Kidney (tissue), 22 donors: ENCODE measurements at places on chromosomes 2 and 18. TPM values are rescaled to one million over a fixed set of nuclear protein-coding genes. Genes with fewer than 3 reads are reported as not detected.

CCDC85A gene
- 0.65 TPM for polyA plus RNA-seq

DNA sequence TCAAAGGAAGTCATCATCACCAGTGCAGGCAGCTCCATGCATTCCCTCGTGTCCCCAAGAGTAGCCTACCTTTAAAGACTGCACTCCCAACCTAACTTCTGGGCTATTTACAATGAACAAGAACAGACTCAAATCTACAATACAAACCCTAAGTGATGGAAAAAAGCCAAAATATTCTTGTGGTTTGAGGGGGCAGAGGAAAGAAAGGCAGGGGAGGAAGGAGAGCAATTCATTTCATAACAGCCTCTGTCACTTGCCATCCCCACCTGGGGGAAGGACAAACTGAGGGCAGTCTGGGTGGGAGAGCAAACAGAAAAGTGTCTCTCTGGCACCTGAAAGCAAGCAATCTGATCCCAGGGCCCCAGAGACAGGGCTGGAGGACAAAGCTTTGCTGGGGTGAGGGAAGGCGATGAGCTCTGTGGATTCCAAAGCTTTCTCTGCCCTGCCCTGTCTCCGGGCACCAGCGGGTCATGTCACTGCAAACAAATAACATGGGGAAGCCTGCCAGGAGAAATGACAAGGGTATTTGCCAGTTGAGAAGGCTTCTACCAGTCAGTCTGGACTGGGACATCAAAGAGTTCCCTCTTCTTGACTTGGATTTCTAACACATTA is 528.0 kb upstream of the TNP1 start:
- no peaks in the 10 kb centered on the region for H3K27me3 ChIP-seq
- no peak overlapping the region for H3K27ac ChIP-seq
- H3K4me3 ChIP-seq, result no peak overlapping the region
- H3K4me1 ChIP-seq, result no peaks in the 10 kb centered on the region
- no peak for DNase-seq

DNA sequence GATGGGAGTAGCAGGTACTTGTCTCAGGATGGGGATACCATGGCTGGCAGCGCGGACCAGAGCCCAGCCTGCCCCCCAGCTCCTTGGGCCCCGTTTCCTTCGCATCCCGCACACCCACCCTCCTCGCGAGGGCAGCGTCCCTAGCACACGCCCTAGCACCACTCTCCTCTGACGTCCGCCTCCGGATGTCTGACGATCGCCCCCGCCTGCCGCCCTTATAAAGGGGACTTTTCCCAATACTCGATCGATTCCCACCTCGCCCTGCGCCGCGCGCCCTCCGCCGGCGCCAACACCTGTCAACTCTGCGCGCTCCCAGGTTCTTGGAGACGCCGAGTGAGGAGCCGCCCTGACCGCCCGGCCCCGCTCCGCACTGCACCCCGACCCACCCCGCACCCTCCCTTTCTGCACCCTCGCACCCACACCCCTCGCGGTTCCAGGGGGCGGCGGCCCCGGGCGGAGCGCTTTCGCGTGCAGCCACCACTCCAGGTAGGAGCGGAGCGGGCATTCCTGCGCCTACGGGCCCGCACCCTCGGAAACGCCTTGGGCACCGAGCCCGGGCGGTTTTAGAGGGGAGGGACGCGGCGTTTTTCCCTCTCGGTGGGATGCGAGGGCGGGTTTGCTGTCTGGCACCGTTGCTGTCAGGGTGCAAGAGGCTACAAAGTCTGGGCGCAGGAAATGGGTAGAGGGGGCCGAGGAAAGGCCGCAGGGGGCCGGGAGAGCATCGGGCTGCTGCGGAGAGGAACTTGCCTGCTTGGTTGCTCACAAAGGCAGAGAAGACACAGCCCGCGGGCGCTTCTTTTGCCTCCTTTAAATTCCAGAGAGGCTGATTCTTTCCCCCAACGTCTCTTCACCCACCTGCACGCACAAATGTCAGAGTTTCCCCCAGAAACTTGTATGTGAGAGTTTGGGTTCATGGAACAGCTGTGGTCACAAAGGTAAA is at the start of gene SLC5A7:
SLC5A7 (plus strand) TSS at position 247 of the 940 bp plus-strand sequence. CDS start 1,632 bp downstream, outside the sequence.
- no peaks in the 10 kb centered on the region for H3K4me1 ChIP-seq
- no peak within 1 kb of the TSS for H3K27ac ChIP-seq
- H3K27me3 ChIP-seq, result peaks cover 12% of the 10 kb centered on the region
- no peaks in the 10 kb centered on the region for H3K36me3 ChIP-seq

DNA sequence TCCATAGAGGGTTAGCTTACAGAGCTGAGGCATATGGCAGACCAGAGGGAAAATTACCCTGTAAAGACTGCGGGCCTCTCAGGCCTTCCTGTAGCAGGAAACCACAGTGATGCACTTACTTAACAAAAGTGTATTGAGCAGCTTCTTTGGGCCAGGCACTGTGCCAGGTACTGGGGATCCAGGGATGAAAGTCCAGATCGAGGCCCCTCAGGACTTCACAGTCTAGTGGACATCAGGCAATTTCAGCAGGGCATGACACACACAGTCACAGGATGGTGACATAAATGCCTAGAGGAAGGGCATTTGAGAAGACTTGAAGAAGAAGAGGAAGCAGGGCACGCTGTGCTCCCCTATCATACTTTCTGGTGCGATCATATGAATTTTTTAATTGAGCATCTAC is 71.7 kb downstream of the MARCO start:
- no peaks in the 10 kb centered on the region for H3K4me1 ChIP-seq
- no peak overlapping the region for H3K27ac ChIP-seq
- peaks cover 3% of the 10 kb centered on the region for H3K27me3 ChIP-seq

GRCh38 chr2:28375236-28375635 is 17.4 kb upstream of the FOSL2 start:
- H3K4me1 ChIP-seq, result no peaks in the 10 kb centered on the region
- no peaks in the 10 kb centered on the region for H3K27me3 ChIP-seq
- H3K36me3 ChIP-seq, result no peaks in the 10 kb centered on the region
- no peak overlapping the region for H3K4me3 ChIP-seq
- no peak for DNase-seq

DNA sequence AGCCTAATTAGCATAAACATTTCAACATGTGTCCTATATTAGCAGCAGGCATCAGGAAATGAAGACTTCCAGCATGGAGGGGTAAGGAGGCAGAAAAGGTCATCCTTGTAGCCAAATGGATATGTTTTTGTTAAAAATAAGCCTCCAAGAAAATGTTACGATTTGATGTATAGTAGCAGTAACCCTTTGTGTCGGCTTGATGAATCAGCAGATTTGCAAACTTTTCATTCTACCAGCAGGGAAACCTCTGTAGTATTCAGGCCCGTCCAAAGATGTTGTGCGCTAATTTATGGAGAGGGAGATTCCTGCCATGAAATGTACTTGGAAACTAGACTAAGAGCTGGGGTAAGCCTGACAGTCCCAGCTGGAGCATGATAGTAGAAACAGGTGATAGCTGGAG is 780.8 kb upstream of the KLHL29 start:
- no peaks in the 10 kb centered on the region for H3K36me3 ChIP-seq
- H3K27me3 ChIP-seq, result no peaks in the 10 kb centered on the region
- no peaks in the 10 kb centered on the region for H3K4me1 ChIP-seq
- DNase-seq, result no peak
